ENCODE measurements at places on chromosomes 16 and 17.

- DNase-seq = no peak
Measured at GRCh38 chr17:57668332-57668731, 76.8 kb downstream of the CCDC182 start.

DNA sequence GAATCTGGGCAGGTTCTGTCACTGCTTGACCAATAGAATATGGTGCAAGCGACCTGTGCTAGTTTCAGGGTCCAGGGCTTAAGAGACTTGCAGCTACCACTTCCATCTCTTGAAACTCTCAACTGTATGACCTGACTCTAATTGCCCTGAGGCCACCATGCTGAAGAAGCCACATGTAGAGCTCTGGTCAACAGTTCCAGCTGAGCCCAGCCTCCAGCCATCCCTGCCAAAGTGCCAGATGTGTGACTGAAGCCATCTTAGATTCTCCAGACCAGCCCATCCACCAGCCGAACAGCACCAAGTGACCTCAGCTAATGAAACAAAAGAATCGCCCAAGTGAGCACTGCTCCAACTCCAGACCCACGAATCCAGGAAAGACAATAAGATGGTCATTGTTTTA is 3.4 kb upstream of the MT2A start:
- DNase-seq = no peak

- peak; percentile 7 for DNase-seq
Measured at GRCh38 chr17:69607162-69607834, 192.8 kb downstream of the MAP2K6 start.

GRCh38 chr16:77531752-77532151 is 96.9 kb upstream of the ADAMTS18 start:
- DNase-seq = no peak

DNA sequence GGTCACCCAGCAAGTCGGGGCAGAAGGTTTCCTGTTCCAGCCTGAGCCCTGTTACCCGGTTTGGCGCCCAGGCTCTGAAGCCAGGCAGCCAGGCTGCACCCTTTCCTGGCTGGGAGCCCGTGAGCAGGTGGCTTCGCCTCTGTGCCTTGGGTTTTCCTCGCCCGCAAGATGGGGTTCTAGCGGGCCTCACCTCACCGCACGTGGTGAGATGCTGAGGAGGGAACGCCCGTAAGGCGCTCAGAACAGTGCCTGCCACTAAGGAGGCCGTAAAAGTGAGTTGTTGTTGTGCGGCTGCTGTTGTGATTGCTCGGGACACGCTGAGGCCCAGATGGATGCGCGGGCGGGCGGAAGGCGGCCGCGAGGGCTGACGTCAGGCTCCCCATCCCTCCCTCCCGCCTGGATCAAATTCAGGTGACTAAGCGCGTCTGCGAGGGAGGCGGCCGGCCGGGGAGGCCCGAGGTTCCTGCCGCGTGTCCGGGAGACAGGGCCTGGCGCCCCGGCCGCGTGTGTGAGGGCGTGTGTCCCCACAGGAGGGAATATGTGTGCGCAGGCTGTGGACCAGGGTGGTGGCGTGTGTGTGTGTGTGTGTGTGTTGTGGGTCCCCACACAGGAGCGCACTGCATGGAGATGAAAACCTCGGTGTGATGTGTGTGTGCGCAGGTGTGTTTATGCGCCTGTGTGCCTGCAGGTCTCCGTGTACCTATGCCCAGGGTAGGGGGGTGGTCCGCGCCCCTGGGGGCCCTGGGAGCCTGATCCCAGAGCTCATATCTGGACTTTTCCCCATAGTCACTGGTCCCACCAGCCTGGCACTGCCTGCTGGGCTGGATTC is 4.3 kb downstream of the CAMKK1 start:
- DNase-seq = no peak

GRCh38 chr17:82394278-82394677 is 22.7 kb downstream of the UTS2R start:
- no peak for DNase-seq

DNA sequence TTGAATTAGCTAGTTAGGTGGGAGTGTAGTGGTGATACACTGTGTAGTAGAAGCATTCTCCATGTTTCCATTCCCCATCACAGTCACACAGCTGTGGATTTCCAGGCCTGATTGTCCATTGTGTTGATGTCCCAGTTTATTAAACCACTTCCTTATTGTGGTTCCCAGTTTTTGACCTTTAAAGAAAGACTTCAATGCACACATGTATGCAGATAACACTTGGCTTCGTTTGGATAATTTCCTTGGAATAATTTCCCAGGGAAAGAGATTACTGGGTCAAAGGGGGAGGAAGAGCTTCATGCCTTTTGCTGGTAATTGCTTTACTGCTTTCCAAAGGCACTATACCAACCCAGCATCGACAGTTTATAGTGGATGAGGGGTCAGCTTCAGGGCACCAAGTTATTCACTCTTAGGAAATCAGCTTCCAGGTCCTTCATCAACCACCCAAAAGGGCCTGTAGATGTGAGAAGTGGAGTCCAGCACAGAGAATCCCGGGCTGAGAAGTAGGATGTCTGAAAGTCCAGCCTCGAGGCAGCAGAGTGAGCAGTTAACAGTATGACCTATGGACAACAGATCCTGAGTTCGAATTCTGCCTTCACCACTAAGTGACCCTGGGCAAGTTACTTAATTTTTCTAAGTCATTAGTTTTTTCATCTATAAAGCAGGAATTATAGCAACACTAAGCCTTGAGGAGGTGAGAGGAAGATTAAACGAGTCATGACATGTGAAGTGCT is 31.3 kb upstream of the TNS4 start:
- no peak for DNase-seq

DNA sequence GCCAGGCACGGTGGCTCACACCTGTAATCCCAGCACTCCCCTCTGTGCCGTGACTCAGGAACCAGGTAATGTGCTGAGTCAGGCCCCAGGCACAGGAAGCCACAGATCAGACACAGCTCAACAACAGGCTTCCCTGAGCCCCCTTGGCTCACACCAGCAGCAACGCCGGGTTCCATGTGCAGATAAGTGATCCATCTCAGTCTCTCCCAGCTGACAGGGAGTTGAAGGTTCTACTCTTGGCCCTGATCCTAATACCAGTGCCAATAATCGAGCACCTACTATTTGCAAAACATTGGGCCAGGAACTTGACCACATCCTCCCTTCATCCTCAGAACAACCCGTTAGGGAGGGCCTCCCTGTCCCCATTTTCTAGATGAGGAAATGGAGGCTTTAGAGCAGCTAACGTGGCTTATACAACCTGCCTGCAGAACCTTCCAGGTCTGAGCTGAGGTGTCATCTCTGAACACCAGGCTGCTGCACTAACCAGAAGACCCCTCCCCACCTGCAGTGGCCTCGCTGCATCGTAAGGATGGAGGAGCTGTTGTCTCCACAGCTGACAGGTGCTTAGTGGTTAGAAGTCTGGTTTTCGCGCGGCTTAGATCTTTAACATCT is 64.8 kb upstream of the AMZ2 start:
- DNase-seq = no peak

GRCh38 chr17:17063546-17064122 is 21.4 kb downstream of the MPRIP start:
- no peak for DNase-seq

- DNase-seq = no peak
Measured at GRCh38 chr17:73650140-73650539, 5.9 kb upstream of the SDK2 start.

DNA sequence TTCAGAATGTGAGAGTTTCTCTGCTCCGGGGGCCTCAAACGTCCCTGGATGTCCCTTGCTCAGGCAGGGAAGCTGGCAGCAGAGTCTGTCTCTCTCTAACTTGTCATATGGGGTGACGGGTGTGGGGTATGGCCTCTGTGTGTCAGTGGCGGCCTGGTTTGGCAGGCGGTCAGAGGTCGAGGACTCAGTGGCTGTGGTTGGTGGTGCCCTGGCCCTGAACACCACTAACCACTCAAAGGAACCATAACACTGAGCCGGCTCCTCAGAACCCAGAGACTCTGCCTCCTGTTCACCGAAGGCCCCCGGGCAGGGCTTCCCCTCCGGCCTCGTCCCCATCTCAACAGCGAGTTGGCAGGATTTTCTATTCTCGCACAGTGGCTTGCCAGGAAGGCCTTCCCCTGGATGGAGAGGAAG is 677 bp downstream of the P2RX1 start:
- no peak for DNase-seq

Measured in stimulated activated CD4-positive, alpha-beta T cell treated with anti-CD3 and anti-CD28 coated beads, Interleukin-4, amount 100 ng/mL, for 48 hours (primary cell).